ENCODE measurements at places on chromosomes 3 and 15.

GRCh38 chr3:122665881-122666280 lies 14.8 kb upstream of the PARP14 start:
- no peak for DNase-seq

DNA sequence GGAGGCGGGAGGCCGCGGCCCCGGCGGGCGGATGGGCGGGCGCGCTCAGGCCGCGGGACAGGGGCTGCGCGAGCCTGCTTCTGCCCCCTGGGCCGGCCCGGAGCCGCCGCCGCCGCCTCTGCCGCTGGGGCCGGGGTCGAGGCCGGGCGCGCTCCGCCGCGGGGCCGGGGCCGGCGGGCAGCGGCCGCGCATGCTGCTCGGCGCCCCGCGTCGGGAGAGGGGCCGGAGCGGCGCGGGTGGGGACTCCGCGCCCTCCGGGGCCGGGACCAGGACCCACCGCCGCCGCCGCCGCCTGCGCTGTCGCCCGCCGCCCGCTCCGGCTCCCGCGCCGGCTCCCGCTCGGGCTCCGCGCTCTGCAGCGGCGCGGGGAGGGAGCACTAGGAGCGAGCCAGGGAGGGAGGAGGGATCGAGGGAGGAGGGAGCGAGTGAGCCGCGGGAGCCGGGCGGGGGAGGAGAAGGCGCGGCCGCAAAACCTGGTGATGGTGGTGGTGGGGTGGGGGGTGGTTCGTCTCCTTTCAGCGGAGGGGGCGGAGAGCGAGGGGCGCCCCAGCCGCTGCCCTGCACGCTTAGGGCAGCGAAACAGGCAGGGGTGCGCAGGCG lies at the start of gene LINGO1:
Gene LINGO1, minus strand, starts transcription at position 379 of the 600 bp plus-strand sequence. CDS start 597 bp downstream, outside the sequence.
- DNase-seq: no peak

GRCh38 chr3:40308725-40309417 lies 636 bp upstream of the EIF1B start:
- no peak for DNase-seq

- no peak for DNase-seq
These were observed 239.3 kb upstream of the WNT5A start for GRCh38 chr3:55726501-55726775.
